Kidney (tissue), 22 donors: ENCODE measurements at places on chromosomes 3 and 15. TPM values are rescaled to one million over a fixed set of nuclear protein-coding genes. Genes with fewer than 3 reads are reported as not detected.

GRCh38 chr15:97501291-97501690 is 459.2 kb upstream of the ARRDC4 start:
- no peak for DNase-seq

- no peak for DNase-seq
These were observed 36.8 kb upstream of the SCAANT1 start for GRCh38 chr3:63949005-63949404.

DNA sequence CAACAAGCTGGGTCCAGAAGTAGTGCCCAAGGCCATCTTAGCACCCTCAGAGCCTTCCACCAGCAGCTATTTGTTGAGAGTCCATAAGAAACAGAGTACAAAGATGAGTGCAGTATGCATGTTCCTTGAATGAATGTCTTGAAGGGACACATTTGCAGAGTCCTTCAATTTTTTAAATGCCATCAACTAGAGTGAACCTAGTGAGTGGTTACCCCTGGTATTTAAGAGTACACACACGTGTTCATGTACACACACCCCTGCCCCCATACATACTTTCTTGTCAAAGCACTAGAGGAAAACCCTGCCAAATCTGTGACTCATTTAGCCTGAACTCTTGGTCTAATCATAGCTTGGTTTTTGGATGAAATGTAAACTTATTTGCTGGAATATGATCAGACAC is 84.5 kb upstream of the GALNT15 start:
- DNase-seq = no peak

DNA sequence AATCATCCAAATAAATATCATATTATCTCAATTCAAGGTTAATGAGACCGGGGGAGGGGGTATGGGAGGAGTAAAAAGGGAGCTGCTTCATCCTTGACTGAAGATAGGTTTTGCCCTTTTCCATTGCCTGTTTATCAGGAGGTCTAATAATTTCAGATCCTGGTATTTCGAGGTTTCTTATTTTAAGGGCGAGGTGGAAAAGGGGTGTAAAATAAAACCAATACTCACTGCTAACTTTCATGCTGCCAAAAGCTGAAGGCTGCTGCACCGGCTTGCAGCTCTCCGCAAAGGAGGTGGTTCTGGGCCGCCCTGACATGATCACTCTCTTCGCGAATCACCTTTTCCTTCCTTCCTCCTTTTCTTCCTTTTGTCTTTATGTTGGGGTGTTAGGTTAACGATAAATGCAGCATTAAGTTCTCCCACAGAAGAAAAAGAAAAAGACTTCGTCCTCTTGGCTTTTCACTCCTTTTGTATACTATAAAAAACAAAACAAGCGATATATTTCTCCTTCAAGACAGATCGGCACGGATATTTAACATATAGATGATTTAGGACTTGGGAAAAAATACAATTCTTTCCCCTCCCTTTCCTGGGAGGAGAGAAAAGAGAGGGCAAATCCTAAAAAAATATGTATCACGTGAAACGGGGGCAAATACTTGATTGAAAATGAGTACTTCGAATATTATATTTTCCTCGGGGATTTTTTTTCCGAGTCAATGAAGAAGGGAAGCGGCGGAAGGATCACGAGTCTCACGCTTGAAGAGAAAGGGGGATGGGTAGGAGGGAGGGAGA is 932 bp downstream of the GSK3B start:
- DNase-seq = peak; percentile 18

- peak; percentile 40 for DNase-seq
These were observed 93.0 kb downstream of the FHIT start for GRCh38 chr3:61158216-61158615.

DNA sequence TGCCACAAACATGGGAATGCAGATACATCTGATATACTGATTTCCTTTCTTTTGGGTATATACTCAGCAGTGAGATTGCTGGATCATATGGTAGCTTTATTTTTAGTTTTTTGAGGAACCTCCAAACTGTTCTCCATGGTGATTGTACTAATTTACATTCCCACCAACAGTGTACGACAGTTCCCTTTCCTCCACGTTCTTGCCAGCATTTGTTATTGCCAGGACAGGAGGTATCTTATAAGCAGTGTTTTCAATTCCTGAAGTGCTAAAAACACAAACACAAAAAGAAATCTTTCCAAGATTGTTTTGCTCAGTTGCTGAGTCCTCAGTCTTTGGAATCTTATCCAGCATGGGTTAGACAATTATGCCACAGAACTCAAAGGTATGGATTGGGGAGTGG is 13.5 kb downstream of the GTF2E1 start:
- no peak for DNase-seq

DNA sequence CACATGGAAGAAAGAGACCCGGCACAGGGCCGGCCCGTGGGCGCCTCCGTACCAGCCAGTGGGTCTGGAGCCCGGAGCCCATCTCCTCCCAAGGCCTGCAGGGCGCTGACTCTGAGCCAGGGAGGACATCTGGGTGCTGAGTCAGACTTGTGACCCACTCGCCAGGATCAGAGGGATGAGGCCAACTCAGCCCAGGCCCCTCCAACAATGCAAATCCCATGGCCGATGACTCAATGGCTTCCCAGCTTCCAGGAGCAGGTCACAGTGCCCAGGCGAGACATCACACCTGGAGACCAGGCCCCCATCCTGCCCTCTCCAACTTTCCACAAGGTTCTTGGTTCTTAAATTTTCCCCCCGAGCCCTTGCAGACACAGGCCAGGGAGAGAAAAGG is 95.1 kb downstream of the LRIG1 start:
- DNase-seq = no peak

DNA sequence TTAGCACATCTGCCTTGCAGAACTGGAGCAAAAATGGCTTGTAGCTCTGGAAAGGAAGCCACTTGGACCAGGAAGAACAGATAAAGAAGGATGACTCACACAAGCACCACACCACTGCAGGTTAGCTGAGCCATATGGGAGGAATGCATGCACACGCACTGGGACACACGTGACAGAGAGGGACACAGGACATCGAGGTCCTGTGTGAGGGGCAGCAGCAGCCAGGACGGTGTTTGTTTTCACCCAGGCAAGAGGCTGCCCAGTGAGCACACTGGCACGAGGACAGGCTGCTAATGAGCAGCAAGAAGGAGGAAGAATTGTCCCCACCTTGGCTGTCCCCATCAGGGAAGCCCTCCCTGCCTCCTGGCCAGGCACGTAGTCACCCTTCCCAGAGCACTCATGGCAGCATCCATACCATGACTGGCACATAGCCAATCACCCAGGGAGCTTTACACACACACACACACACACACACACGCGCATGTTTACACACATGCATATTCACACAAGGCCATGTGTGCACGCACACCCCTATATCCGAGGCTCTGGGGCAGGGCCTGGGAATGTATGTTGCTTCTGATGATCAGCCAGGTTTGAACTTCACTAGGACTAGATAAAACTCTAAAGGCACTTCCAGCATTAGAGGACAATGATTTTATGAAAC is 24.0 kb upstream of the SPTBN5 start:
- DNase-seq = no peak

DNA sequence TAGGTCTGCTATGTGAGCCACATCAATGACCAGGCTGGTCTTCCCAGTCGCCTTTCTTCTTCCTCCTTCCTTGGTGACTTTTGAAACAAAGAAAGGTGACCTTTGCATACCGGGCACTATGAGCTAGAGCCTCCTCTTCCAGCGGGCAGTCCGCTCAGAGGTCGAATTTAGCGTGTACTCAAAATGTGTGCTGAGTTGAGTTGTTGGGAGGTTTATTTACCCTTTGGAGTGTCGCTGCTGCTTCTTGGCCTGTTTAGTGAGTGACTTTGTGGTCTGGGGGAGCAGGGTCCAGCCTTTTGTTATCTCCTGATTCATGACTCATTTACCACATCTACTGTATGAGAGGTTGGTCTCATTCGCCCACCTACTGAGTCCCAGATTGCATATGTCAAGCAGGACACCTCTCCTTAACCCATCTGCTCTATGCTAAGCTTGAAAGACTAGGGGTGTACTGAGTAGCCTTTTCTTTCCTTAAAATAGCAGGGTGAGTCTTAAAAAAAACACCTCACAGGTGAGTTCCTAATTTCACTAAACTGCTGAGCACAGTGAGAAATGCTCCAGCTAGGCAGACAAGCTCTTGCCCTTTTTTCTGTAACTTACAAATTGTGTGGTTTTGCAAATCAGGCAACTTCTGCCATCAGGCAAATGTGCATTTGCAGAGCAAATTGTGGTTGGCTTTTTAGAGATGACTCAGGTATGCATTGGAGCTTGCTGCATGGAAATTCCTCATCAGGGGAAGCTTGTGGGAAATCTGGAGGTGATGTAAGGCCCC is 3.2 kb upstream of the SIAH2 start:
- DNase-seq = no peak

- no peak for DNase-seq
These were observed 848.8 kb upstream of the GBE1 start for GRCh38 chr3:82610236-82610635.

- DNase-seq = no peak
These were observed 107.4 kb downstream of the TPRA1 start for GRCh38 chr3:127483005-127483641.

GRCh38 chr3:113910966-113911365 is 36.8 kb upstream of the ZDHHC23 start:
- DNase-seq = no peak

GRCh38 chr15:51861557-51862359 is 32.3 kb downstream of the TMOD3 start:
- DNase-seq = no peak

DNA sequence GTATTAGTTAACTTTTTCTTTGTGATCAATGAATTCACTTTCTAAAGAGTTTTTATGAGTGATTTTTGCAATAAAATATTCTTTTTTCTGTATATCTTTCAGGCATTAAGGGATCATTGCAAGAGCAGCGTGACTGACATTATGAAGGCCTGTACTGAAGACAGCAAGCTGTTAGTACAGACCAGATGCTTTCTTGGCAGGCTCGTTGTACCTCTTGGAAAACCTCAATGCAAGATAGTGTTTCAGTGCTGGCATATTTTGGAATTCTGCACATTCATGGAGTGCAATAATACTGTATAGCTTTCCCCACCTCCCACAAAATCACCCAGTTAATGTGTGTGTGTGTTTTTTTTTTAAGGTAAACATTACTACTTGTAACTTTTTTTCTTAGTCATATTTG is 24.4 kb downstream of the SELENOT start:
- DNase-seq = no peak

DNA sequence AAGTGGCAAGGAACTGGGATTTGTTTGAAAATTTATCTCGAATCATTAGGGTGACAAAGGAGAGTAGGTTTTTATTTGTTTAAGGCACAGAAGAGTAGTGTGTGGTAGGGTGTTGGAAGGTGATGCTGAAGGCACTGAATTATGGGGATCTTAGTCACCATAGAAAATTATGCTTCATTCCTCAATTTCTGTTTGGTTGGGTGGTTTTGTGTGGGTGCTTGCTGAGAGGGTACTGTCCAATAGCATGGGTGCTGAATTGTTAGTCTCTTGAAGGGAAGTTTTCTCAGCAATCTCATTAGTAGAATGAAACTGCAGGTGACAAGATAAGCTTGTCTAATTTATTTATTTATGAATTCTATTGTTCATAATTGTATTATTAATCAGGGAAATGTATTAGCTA is 610.9 kb downstream of the AGBL1 start:
- peak; percentile 58 for DNase-seq

- DNase-seq = no peak
These were observed 116.7 kb downstream of the FHIT start for GRCh38 chr3:61134532-61134931.

DNA sequence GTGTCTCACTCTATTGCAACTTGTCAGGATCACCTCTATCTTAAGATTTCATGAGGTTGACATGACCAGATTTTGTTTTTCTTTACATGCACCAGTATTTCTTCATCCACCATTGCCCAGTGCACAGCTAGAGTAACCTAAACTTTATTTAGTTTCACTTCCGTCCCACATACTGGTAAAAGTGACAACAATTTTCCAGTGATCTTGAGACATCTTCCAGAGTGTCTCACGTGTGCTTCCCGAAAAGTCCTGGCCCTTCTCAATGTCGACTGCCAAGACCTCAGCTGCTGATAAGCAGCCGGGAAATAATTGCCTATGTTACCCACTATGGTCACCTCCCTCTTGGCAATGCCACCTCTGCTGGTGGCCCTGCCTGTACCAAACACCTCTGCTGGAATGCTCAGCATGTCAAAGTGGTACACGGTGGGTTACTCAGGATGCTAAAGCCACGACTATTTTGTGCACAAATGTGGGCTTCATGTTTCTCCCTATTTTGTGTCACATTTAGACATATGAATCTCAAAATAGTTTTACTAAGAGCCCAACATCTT is 379.7 kb upstream of the TGFBR2 start:
- no peak for DNase-seq

DNA sequence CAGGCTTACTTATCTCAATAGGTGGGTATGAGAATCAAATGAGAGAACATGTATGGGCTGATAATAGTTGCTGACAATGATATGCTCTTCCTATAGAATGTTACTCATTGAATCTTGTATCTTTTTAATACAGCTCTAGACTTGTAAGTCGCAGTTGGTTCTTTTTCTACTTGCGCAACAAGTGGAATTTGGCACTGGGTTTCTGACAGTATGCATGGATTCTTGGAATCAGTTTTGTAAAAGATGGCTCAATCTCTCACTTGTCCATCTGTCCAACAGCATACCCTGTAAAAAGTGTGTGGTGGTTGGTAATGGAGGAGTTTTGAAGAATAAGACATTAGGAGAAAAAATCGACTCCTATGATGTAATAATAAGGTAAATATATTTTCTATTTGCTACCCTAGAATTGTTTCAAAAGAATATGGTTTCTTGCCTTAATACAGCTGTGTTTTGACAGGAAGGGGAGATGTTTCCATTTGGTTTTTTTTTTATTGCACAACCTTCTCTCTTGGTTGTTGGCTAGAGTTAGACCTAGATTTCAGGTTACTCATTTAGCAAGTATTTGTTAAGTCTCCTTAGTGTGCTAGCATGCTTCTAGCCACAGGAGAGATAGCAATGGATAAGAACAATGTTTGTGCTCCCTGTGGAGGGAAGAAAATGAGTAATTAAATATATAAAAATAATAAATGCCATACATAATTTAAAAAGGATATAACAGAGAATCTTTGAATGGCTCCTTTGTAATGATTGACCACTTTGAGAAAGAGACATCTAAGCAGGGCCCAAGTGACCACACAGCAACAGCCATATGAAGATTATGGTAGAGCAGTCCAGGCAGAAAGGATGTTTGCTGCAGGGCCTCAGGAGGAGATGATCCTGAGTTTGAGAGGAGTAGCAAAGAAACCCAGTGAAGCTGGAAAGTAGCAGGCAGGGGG is 21.8 kb downstream of the ST3GAL6 start:
- DNase-seq = no peak

GRCh38 chr15:74611341-74611740 is 4.3 kb upstream of the CLK3 start:
- DNase-seq = no peak

GRCh38 chr3:167843481-167843880 is 108.0 kb downstream of the SERPINI1 start:
- no peak for DNase-seq

HHATL gene
- not detected for polyA plus RNA-seq

PTPRG gene
- polyA plus RNA-seq = 9.2 TPM

SLC38A3 gene
- polyA plus RNA-seq = 4.2 TPM

ECE2 gene
- polyA plus RNA-seq = not detected

PRTG gene
- 0.84 TPM for polyA plus RNA-seq

HYAL1 gene
- polyA plus RNA-seq = 126 TPM

PPARG gene
- polyA plus RNA-seq = 19.0 TPM

CDC25A gene
- 1.6 TPM for polyA plus RNA-seq

CD86 gene
- polyA plus RNA-seq = 1.3 TPM

SPINK8 gene
- polyA plus RNA-seq = not detected

PLSCR4 gene
- polyA plus RNA-seq = 11.9 TPM

LRIG1 gene
- 8.2 TPM for polyA plus RNA-seq

BLOC1S6 gene
- 14.8 TPM for polyA plus RNA-seq

BNC1 gene
- not detected for polyA plus RNA-seq
